HAP-1 (cell line): ENCODE measurements at places on chromosomes 12 and 14.

- DNase-seq, result no peak
Observed at GRCh38 chr14:100634026-100634425, 46.8 kb upstream of the BEGAIN start.

GRCh38 chr12:15488481-15488880 is 166.2 kb downstream of the PTPRO start:
- peak; percentile 16 for DNase-seq

DNA sequence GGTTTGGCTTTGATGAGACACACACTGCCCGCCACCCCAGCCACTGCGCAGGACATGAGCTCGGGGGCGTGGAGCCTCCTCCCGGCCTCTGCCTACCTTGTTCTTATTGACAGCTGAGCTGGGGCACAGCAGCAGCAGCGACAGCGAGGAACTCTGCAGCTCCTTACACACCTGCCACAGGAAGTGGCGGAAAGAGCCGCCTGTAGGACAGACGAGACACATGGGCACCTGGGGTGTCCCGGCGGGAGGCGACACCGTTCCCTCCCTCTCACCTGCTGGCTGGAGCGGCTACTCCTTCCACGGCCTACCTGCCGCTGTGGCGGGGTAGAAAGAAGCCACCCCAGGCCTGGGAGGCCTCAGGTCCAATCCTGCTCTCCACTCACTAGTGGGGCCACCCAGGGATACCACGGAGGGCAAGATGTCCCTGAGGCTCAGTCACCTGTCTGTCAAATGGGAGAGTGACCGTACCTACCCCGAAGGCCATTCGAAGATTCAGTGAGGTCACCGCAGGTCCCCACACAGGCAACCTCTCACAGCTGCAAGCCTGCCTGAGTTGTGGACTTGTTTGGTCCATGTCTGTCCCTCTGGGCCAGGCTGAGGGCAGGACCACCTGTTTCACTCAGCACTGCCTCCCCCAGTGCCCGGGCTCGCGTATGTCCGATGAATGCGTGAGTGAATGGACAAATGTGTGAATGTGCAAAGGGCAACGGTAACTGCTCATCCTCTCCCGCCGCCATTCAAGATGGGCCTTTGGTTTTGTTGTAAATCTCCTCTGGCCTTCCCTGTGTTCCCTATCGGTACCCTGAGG is 42.6 kb downstream of the TRAFD1 start:
- DNase-seq, result no peak

DNA sequence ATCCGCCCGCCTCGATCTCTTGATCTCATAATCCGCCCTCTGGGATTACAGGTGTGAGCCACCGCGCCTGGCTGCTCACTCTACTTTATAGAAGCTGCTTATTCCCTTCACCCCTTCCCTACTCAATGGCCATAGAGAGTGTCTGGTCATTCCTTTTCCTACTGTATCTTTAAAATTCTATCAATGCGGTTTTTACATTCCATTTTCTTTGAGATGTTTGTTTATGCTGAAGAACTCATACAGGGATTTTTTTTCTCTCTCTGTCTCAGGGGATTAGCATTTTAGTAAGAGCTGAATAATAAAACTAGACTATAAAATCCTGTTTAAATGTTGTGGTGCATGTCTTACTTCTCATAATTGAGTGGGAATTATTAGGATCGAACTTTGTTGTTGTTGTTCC is 218.6 kb upstream of the FOXN3 start:
- peak; percentile 65 for DNase-seq

- DNase-seq, result peak; percentile 55
Observed at GRCh38 chr12:12741660-12742059, 24.5 kb downstream of the CDKN1B start.

GRCh38 chr14:61872452-61872851 is 110.2 kb downstream of the SNAPC1 start:
- DNase-seq, result no peak

DNA sequence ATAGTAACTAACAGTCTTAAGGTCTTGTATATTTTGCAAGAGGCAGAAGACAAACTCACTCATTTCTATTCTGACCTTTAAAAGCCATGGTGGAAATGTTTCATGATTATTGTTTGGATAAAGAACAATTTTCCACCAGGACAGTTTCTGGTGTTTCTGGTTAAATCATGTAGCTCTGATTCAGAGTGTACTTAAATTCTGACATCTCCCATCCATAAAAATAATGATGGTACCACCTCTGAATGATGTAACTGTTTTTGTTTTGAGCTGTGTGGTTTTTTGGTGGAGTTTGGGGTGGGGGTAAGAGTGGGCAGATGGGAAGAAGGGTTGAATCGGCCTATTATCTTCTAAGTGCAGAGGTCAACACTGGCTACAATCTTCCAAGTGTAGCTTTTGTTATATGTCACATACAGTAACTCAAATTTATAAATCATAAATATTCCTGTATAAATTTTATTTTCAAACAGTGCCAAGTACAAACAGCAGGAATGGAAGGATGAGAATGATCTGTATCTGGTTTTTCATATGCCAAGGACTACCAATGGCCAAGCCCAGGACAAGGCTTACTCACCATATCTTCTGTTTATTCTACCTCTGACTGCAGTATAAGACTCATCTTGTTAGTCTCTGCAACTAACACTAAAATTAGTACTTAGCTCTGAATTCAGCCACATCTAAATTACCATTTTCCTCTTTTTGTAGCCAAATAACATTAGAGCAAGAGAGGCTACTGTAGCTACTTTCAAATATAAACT is 108.7 kb downstream of the BCAT1 start:
- DNase-seq, result no peak

DNA sequence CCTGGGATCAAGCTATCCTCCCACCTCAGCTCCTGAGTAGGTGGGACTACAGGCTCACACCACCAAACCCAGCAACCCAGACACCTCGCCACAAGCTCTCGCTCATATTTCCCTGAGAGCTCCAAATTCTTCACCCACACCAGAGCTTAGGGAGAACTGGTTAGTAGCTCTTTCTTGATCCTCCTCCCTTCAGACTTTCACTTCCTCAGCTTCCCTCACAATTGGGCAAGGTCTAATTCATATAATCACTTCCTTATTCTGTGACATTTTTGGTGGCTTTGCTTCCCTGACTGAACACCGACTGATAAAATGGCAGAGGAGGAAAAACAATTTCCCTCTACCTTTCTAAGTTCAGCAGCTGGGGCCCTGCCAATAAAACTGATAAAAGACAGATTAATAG is 88.5 kb downstream of the GXYLT1 start:
- no peak for DNase-seq
